ENCODE measurements at places on chromosomes 1 and 21.

DNA sequence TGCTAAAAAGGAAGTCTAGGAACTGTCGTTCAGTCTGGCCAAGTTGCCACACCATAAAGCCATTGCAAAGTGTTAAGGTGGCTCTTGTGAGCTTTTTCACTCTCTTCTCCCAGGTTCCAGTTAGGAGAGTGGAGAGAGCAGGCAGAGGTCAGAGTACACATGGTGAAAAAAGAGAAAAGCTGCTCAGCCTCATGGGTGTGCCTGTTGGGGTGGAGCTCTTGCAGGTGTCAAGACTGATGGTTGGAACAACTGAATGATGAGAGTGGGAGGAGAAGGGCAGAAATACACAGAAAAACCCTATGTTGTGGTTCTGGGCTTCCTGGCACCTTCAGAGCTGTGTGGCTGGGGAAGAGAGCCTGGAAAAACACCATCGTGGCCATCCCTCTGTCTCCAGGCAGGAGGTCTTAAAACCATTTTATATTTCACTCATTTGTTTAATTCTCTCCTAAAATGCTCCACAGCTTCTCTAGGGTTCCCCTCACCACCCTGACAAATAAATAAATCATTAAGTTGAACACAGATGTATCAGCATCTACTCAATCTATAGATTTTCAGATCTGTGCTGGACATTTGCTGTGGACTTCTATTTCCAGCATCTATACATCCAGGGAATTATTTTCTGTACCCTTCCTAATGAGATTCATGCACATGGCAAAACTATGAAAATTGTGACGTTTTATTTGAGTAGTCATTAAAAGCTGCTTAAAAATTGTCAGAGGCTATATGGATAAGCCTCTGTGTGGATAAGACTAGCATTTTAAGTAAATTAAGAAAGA, 17.5 kb downstream of the UBASH3A start:
- H3K4me3 ChIP-seq, result no peak overlapping the region
- no peak for DNase-seq
- H3K4me1 ChIP-seq, result peaks cover 13% of the 10 kb centered on the region
- H3K27ac ChIP-seq, result no peak overlapping the region

- H3K36me3 ChIP-seq, result peaks cover 2% of the 10 kb centered on the region
- no peak for DNase-seq
- H3K4me1 ChIP-seq, result peaks cover 2% of the 10 kb centered on the region
- H3K27me3 ChIP-seq, result peaks cover 7% of the 10 kb centered on the region
- H3K27ac ChIP-seq, result no peak overlapping the region
Measured at GRCh38 chr21:31886915-31887314, 14.1 kb downstream of the HUNK start.

DNA sequence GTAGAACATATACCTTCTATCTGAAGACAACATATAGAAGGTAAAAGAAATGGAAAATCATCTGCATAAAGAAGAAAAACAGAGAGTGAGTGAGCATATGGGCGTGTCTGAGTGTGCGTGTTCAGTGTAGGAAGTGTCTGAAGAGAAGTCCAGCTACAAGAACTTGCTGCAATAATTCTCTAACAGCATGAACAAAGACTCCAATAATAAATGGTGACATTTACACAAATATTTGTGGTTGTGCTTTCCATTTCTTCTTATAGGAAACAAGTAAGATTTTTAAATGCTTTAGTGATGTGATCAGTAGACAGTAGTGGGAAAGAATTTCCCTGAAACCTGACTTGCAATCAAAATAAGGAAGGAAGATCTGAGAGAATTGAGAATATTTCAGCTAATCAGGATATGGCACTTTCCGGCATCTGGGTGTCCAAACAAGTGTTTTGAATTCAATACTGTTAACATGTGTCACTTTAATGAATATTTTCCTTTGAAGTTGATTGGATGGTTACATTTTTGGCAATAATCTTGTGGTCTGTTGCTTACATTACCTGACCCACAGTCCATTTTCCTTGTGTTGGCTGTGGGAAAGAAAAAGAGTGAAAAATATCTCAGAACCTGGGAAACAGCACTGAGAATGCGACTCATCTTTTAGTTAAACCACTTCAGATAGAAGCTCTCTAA, 154.0 kb downstream of the TGFB2 start:
- H3K4me1 ChIP-seq, result peaks cover 6% of the 10 kb centered on the region
- H3K27me3 ChIP-seq, result peaks cover 3% of the 10 kb centered on the region
- DNase-seq, result no peak
- no peak overlapping the region for H3K4me3 ChIP-seq
- H3K27ac ChIP-seq, result no peak overlapping the region

GRCh38 chr21:45248893-45249381, 38.8 kb downstream of the POFUT2 start:
- no peaks in the 10 kb centered on the region for H3K4me1 ChIP-seq
- H3K36me3 ChIP-seq, result peaks cover 2% of the 10 kb centered on the region

- no peaks in the 10 kb centered on the region for H3K4me1 ChIP-seq
- H3K4me3 ChIP-seq, result no peak overlapping the region
- H3K27ac ChIP-seq, result no peak overlapping the region
- DNase-seq, result no peak
- no peaks in the 10 kb centered on the region for H3K36me3 ChIP-seq
Measured at GRCh38 chr1:205047764-205048231, 4.8 kb downstream of the CNTN2 start.
